Anterior cingulate cortex (tissue), 58 donors: ENCODE measurements at places on chromosomes 2 and 18.

DNA sequence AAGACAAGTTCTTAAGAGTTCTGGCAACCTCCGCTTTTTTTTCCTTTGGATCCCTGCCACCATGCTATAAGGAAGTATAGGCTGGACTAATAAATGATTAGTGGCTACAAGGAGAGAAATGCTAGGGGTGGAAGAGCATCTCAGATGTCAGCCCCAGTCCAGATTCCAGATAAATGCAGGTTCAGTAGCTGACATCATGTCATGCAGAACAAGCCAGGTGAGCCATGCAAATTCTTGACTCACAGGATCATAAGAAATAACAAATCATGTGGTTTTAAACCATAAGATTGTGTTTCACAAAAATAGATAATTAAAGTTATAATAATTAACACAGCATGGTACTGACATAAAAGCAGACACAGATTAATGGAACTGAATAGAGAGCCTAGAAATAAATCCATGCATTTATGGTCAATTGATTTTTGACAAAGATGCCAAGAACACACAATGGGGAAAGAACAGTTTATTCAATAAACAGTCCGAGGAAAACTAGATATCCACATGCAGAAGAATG lies 152.9 kb upstream of the SESTD1 start:
- no peak for DNase-seq

DNA sequence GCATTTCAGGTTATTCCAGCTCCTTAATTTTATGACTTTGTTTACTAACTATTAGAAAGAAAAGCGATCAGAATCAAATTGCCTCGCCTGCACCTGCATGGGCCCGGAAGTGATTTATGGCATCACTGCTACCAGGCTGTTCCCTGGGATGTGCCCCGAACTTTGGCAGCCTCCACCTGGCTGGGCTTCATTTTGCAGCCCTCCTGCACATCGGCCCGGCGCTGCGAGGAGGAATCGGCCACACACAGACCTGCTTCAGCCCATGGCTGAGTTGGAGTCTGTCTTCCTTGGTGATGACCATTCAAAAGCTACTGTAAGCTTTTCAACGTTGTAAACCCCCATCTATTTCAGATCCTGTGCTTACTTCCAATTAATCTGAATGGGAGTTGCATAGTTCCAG lies 638.0 kb downstream of the RNF144A start:
- DNase-seq, result no peak

DNA sequence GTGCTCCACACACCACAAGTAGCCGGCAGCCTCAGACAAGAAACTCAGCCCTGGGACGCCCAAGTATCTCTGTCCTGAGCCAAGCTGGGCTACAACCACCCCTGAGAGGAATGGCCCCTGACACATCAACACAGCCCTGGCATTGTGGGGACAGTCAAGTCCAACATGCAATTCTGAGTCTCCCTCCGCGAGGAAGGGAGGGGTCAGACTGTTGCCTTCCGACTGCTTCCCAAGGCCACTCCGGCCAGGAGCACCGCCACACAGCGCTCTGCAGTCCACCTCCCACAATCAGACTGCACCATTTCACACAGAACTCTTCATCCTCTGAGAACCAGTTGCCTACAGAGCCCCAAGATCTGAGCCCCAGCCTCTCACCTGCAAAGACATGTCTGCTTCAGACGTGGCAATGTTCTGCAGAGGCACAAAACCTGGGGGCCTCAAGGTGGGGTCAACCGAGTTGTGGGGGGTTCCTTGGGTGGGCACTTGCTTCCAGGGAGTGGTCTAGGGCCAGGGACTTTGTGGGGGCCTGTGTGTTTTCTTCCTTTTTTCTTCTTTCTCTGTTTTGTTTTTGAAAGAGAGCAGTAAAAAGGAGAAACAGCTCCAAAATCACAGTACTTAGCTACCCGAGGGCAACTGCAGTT lies 76.7 kb upstream of the SALL3 start:
- no peak for DNase-seq

DNA sequence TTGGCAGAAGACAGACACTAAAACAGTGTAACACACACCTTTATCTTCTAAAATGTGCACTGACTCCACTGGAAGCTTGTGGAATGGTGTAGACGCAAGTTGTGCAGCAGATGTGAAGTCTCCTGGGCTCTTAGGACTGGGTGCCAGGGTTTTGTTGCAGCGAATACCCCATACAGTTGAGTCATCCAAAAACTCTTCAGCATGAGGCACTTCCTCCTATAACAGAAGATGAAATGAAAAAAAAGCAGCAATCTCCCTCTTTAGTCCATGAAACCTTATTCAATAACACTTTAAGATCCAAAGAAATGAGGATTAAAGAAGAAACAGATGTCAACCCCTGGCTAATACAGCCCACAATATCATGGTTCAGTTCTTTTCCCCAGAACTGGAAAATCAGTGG lies 22.2 kb downstream of the BUB1 start:
- no peak for DNase-seq

DNA sequence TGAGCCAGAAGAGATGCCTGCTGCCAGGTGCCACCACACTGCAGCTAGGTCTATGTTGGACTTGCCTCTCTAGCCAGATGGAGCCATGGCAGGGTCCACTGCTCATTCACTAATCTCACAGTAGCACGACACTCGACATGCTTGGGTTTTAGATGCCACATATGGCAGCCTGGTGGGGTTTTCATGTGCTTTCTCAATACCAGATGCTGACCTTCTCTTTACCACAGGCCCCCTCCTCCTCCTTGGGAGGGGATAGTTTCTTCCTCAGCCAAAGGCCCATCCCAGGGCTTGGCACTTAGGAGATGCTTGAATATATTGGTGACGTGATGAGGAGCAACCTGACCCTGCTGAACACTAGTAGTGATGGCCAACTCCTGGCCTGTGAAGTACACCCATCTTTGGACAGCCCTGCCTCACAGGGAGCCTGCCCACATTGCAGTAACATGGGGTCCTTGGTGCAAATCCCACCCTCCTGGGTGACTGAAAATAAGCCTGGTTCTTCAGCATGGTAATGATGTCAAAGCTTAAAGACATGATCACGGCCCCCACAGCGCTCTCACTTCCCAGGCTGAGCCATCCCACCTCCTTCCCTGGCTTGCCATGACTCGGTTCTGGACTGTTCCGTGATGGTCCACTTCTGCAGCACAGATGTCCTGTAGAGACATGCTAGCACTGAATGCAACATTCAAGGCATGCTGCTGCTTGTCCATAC lies 227.5 kb downstream of the SH3RF3 start:
- DNase-seq, result no peak
